ENCODE measurements at places on chromosomes 7 and 10. TPM values are rescaled to one million over a fixed set of nuclear protein-coding genes. Genes with fewer than 3 reads are reported as not detected.

BEND7 gene
- 6.9 TPM for total RNA-seq

ELMO1 gene
- 37.9 TPM for total RNA-seq

DPYSL4 gene
- total RNA-seq = 0.99 TPM

MUC12 gene
- not detected for total RNA-seq

STOX1 gene
- 5.7 TPM for total RNA-seq

NEUROD6 gene
- 0.30 TPM for total RNA-seq

SRRM3 gene
- 0.99 TPM for total RNA-seq

TRPV6 gene
- 1.8 TPM for total RNA-seq

FAM221A gene
- 5.3 TPM for total RNA-seq

PILRA gene
- total RNA-seq = 3.2 TPM

CPVL gene
- total RNA-seq = 12.6 TPM

CEP55 gene
- total RNA-seq = 7.8 TPM

CALML5 gene
- 133 TPM for total RNA-seq

SLC18A2 gene
- total RNA-seq = 6.2 TPM

HKDC1 gene
- 0.10 TPM for total RNA-seq

ABCB1 gene
- total RNA-seq = 1.1 TPM

CUZD1 gene
- 0.59 TPM for total RNA-seq

OR13A1 gene
- total RNA-seq = 0.10 TPM

CYP3A5 gene
- total RNA-seq = 24.9 TPM

TEX36 gene
- total RNA-seq = not detected

IL6 gene
- 0.30 TPM for total RNA-seq

MAD1L1 gene
- 28.5 TPM for total RNA-seq

PLAC9 gene
- total RNA-seq = 40.2 TPM

SH2D4B gene
- total RNA-seq = 0.20 TPM

CAMK2B gene
- total RNA-seq = 2.2 TPM

INHBA gene
- total RNA-seq = 6.5 TPM

RELN gene
- 15.6 TPM for total RNA-seq

MEOX2 gene
- total RNA-seq = 30.9 TPM

GNAI1 gene
- total RNA-seq = 77.6 TPM

GRB10 gene
- total RNA-seq = 26.9 TPM

TMEM196 gene
- total RNA-seq = under 0.01 TPM

XPNPEP1 gene
- total RNA-seq = 94.6 TPM

Measured in skin of body (tissue), 3 donors.